ENCODE measurements at places on chromosomes 16 and 17.
A peak's percentile ranks its signal among the peaks of the same experiment; 100 is the strongest.

DNA sequence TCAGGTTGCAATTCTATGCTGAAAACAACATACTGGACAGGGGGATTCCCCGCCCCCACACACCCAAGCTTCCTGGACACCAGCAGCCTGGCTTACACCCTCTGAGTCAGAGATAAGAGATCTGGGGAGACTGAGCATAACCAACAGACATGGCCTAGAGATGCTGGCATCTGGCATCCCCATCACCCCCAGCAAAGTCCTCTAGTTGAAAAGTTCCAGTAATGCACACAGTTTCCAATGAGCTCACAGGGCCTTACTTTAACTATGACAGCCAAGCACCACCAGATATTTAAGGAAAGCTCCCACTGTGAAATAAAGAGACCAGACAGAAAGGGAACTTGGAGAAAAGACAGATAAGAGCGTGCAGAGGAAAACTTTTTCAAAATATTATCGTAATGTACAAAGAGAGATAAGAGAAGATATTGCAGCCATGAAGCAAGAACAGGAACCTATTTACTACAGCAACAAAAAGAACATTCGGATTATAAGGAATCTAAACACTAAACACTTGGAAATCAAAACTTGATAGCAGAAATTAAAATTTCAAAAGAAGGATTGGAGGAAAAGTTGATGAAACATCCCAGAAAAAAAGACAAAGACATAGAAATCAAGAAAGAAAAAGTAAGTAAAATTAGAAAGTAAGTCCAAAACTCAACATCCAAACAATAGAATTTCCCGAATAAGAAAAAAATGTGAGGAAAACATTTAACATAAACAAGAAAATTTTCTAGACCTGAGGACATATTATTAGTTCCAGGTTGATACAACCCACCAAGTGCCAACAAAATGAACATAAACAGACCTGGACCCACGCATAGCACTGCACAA, 17.2 kb upstream of the ALOX15 start:
- DNase-seq: no peak

GRCh38 chr17:28545787-28546415, 6.5 kb downstream of the UNC119 start:
- DNase-seq: no peak

DNA sequence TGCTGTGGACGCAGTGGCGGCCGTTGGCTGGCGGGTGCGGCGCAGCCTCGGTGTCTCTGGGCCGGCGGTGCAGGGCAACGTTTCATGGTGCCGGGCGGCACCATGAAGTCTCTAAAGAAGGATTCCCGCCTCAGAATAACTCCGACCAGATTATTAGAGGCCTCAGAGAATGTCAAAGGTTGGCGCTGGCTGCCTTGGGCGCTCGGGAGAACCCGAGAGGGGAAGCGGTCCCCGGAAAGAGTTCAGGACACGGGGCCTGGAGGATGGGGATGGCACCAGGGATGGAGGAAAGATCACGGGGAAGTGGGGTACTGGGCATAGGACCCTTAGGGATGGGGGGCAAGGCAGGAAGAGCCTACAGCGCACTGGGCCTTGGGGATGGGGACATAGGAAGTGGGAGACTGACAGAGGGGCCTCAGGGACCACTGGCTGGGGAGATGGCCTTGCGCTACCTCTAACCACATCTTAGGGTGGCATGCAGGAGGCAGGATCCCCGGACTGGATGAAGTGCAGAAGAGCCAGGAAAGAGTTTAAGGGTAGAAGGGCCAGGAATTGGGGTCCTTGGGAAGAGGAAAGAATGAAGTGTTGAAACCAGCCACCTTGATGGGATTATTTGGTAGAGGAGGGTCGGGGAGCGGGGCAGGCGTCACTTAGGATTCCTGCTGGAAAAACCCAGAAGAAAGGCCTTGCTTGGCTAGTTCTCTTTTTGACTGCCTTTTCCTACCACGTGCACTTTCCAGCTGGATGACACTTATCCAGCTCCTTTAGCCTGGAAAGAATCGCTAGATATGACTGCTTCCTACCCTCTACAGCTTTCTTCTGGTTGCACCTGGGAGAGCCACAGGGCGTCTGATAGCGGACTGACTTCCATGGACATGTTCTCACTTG, 578 bp downstream of the MYCBPAP start:
- DNase-seq: no peak

DNA sequence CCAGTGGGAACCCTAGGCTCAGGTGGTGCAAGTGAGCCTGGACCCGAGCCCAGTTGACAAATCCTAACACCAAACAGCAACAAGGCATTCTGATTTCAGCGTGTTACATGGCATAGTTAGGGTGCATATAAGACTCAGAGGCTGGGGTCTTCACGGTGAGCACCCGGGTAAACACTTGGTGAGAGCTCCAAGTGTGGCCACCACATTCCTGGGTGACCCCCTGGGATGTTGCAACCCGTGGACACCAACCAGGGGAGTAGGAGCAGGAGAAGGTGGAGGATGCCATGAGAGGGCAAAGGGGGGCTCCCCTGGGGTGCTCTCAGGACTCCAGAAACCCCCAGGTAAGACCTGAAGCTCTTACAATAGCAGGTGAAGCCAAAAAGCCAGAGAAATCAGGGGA, 69.9 kb upstream of the CDH5 start:
- no peak for DNase-seq

DNA sequence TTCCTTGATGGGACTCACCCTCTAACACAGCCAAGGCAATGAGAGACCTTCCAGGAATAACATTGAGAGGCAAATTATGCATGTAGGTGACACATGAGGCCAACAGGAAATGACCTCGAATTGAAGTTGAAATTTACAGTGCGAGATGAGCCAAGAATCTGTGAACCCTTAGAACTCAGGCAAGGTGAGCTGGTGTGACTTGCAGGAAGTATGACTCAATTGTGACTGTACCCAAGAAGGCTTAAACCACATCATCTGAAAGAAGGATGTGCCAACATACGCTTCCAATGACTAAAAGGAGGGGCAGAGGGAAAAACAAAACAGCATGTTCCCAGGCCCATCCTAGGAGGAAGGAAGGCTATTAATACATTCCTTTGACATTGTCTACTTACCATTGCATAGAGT, 44.8 kb downstream of the PITPNC1 start:
- peak; percentile 32 for DNase-seq

GRCh38 chr17:55420067-55420775, 1.4 kb downstream of the MMD start:
- DNase-seq: no peak
